ENCODE measurements at places on chromosomes 7 and 10.

- no peak for DNase-seq
Observed at GRCh38 chr10:17175551-17175950, 25.9 kb downstream of the TRDMT1 start.

GRCh38 chr7:44159824-44160630, 18.9 kb upstream of the MYL7 start:
- no peak for DNase-seq

GRCh38 chr7:93442478-93443224, 131.9 kb downstream of the CALCR start:
- no peak for DNase-seq

DNA sequence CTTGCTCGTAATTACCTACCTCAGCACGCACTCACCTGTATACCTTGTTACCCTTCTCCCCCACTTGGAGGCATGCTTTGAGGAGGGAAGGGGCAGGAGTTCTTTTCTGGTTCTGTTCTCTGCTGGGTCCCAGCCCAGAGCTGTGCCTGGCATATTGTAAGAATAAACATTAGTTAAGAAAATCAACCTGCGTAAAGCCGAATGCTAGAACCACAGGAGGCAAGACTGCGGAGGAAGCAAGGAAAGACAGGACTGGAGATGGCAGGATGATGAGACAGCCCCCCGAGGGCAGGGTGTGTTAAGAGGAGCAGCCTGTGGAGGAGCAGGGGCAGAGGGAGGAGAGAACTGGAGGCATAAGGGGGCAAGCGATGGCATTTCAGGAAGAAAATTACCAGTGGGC, 9.5 kb downstream of the C10orf53 start:
- no peak for DNase-seq

GRCh38 chr7:69781412-69781846, 183.2 kb downstream of the AUTS2 start:
- DNase-seq = no peak

DNA sequence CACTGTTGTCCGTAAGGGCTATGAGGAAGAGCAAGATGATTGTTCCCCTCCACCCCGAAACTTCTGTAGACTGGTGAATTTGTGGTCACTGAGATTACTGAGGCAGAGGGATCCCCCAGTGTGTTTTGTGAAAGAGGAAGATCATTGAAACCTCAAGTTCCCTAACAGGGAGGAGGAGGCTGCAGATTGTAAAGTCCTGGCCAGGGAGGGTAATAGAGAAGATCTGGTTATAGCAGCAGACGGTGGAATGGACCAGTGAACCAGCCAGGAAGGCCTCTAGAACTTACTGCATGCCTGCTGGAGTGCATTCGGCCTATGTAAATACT, 31.1 kb downstream of the LMTK2 start:
- no peak for DNase-seq

GRCh38 chr7:99741441-99741795, 6.4 kb upstream of the CYP3A7 start:
- DNase-seq = no peak

DNA sequence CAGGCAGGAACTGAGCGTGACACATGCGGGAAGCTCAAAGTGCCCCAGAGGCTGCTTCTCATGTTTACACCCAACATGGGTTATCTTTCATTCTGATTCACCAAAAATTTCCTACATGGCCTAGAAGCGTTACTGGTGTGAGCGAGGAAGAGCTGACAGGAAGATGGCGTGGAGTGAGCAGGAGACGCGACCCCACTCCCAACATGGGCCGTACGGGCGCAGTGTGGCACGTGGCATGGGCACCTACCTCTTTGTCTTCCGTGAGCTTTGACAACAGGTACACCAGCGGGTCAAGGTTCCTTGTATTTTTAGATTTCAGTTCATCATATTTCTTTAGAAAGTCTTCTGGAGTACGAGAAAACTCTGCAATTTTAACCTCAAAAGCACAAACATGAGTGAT, 8.9 kb downstream of the TUBGCP2 start:
- DNase-seq = no peak

DNA sequence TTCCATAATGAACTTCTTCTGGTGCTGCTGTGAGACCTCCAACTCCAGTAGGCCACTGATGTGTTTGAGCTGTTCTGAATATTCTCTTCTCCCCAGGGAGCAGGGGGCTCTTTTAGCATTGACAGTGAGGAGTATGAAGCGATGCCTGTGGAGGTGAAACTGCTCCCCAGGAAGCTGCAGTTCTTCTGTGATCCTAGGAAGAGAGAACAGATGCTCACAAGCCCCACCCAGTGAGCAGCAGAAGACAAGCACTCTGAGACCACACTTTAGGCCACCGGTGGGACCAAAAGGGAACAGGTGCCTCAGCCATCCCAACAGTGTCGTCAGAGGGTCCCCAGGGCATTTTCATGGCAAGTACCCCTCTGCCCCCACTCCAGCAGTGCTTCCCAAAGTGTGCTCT, 49.3 kb downstream of the DENND11 start:
- no peak for DNase-seq

DNA sequence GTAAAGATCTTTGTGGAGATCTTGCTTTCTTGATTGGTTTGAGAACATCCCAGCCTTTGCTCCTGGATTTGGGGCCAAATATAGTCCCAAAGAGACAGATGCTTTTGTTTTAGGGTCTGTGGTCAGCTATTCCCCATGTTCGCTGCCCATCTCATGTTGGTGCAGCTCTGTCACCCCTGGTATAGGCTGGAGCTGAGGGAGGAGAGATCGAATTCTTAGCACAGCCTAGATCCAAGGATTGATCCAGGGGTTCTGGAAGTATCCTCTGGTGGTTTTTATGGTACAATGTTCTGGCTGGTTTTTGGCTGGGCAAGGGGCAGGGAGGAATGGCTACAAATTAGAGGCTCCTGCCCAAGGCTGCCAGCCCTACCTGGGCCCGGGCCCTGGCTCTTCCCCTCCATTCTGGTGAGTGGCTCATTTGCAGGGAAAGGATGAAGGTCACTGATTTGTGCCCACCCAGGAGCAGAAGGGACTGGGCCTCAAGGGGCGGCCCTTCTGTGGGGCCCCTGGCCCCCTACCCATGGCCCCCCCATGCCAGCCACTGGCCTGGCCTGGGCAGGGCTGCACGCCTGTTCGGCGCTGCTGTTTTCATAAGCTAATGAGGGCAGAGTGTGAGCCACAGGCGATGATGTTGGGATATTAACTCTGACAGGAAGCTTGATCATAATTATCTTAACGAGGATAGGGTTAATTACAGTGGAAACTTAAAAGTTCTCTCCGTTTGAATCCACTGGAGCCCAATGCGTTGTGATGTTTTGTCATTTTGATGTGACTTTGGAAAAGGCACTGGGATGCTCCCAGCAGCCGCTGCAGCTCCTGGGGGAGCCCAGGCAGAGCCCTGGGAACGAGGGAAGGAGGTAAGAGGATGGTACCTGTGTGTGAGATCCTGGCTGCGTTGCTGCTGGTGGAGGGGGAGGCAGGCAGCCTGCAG, 600.6 kb downstream of the LRMDA start:
- no peak for DNase-seq

- DNase-seq = no peak
Observed at GRCh38 chr7:20354610-20355528, 24.2 kb downstream of the ITGB8 start.

DNA sequence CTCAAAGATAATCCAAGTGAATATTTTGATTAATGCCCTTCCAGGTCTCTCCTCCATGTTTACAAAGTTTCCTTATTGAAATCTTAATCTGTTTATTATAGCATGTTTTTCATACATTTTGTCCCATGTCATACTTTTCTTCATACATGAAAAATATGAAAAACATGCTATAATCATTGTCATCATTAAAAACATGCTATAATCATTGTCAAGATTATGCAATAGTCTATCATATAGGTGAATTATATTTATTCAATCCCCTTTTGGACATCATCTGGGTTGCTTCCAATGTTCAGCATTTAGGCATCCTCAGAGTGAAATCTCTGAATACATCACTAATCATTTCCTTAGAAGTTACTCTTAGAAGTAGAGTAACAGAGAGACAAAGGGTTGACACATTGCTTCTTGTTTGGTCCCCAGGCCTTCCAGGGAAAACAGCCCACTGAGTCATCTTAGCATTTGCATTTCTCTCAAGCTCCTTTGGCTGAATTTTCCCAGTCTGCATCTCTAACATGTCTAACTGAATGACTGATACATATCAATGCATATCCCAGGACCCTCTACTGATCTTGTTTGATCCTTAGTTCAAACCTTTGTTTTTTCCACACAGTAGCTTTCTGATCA, 87.0 kb downstream of the SGMS1 start:
- DNase-seq = no peak

DNA sequence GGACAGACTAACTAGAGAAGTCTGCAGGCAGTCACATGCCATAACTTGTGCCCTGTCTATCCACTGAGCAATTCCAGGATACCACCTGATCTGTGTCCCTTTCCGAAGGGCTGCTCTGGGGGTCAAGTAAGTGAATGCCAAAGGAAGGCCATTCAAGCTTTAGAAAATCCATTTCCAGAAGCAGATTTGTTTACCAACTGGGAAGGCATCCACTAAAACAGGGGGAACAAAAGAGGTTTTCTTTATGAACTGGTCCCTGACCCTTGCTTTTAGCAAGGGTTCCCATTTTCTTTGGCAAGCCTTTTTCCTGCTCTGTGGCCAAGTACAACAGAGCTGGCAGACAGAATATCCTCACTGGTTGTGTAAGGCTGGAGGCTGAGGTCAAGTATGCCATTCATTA, 36.5 kb downstream of the ITPRID1 start:
- peak; percentile 22 for DNase-seq

DNA sequence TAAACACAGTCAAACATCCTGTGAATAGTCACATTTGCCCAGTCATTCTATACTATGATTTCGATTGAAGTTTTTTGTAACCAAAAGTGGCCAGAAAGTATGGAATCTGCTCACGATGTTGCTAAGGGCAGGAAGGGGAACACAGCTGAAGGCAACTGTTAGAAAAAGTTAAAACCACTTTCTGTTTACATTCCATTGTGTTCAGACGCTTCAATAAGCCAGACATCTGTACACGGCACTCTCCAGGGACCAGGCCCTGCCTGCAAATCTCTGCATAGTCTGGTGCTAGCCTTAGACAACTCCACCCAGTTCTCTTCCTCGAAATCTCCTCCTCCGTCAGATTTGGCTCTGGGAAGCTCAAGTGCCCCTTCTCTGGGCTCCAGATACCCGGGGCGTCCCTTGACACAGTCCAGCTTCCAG, 17.1 kb upstream of the TMEM120A start:
- no peak for DNase-seq

DNA sequence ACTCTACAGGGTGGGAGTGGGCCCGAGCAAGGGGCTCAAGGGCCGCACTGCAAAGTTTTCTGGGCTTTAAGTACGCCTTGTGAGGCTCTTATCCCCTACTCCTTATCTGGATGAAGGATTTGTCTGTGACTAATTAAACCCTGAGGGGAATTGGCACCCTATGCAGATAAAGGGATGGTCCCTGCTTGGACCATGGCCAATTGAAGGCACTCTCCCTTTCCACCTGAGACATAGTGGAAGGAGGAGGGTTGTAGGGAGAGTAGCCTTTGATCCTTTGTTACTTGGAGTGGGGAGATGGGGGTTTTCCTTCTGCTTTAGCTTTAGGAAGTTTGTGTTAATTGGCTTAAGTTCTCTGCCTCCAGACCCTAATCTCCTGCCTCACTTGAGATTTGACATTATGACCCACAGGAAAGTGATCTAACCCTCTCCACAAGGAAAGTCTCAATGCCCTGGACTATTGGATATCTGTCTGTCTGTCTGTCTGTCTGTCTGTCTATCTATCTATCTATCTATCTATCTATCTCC, 1158.8 kb upstream of the SORCS1 start:
- no peak for DNase-seq

DNA sequence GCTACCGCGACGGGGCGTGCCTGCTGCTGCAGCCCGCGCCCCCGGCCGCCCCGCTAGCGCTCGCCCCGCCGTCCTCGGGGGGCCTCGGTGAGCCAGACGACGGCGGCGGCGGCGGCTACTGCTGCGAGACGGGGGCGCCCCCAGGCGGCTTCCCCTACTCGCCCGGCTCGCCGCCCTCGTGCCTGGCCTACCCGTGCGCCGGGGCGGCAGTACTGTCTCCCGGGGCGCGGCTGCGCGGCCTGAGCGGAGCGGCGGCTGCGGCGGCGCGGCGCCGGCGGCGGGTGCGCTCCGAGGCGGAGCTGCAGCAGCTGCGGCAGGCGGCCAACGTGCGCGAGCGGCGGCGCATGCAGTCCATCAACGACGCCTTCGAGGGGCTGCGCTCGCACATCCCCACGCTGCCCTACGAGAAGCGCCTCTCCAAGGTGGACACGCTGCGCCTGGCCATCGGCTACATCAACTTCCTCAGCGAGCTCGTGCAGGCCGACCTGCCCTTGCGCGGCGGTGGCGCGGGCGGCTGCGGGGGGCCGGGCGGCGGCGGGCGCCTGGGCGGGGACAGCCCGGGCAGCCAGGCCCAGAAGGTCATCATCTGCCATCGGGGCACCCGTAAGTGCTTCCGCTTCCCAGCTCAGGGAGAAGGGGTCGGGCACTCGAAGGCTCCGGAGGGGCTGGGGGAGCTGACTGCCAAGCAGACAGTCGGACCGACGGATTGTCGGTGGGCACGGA, 761 bp downstream of the PTF1A start:
- DNase-seq = no peak

GRCh38 chr10:30556189-30556588, 73.4 kb downstream of the LYZL2 start:
- no peak for DNase-seq

GRCh38 chr7:50544992-50545391, 20.2 kb downstream of the DDC start:
- DNase-seq = no peak

- no peak for DNase-seq
Observed at GRCh38 chr7:79298145-79298760, 155.2 kb downstream of the MAGI2 start.

DNA sequence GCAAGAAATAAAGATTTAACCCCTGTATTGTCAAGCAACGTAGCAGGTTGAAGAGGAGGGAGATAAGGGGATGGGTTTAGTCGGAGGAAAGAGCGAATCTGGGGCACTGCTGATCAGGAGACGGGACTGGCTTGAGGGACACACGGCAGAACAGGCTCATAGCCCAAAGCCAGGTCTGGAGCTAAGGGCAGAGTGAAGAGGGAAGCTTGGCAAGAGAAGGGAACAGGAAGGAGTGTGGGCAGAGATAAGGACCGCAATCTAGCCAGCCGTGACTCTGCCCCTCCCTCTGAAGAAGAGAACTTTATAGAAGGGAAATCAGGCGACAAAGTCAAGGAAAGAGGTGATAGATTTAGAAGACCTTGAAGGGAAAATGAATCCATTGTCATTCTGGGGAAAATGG, 67.6 kb downstream of the CAV1 start:
- DNase-seq = no peak

DNA sequence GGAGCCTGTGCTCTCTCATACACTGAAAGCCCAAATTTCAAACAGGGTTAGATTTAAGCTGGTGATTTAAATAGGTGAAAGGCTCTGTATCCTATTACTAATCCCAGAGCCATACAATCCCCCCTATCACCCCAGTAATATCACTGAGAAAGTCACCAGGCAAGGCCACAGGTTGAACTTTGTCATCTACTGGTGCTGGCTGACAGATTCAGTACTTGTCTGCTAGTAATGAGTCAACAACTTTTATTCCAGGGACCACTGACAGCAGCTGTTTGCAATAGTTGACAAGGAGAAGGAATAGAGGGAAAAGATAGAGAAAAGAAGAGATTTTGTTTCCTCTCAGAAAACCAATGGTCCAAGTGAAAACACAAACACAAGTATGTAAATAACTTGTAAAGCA, 10.4 kb downstream of the ASB15 start:
- no peak for DNase-seq

GRCh38 chr7:156049366-156049765, 237.1 kb upstream of the SHH start:
- no peak for DNase-seq

GRCh38 chr10:20473023-20473760, 423.9 kb downstream of the NEBL start:
- peak; percentile 10 for DNase-seq

Measured in NCI-H446 treated with DMSO at 0.1 percent for 48 hours (cell line).